ENCODE measurements at places on chromosomes 6 and 20. TPM values are rescaled to one million over a fixed set of nuclear protein-coding genes. Genes with fewer than 3 reads are reported as not detected.

Gene GLP1R
- not detected for total RNA-seq

- peak; percentile 67 for DNase-seq
Observed at GRCh38 chr6:21402368-21402767, 191.2 kb upstream of the SOX4 start.

DNA sequence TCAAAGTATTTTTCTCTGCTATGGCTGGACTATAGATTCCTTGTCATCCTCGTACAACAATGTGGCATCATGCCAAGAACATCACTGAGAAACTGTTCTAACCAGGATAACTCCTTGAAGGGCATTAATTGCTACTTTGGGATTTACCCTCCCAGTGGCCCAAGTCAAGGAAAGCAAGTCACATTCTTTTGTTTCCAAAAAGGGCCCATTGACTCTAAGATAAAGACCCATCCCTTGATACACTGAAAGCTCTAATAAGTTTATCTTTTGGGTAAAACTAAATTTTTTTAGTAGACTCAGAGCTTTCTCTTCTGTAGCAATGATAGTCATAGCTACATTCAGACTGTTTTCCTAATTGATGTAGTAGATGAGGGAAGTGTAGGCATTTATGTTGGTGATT lies at the start of gene OR2J3:
Gene OR2J3 (plus strand): TSS at position 301 of the 400 bp plus-strand sequence. CDS start 3,833 bp downstream, outside the sequence.
- DNase-seq: no peak

- no peak for DNase-seq
Observed at GRCh38 chr20:50594231-50594590, 84.0 kb downstream of the PTPN1 start.

Measured in fibroblast of the aortic adventitia (primary cell).